GOT3 (cell line): ENCODE measurements at places on chromosomes 1 and 21.
A peak's percentile ranks its signal among the peaks of the same experiment; 100 is the strongest.

DNA sequence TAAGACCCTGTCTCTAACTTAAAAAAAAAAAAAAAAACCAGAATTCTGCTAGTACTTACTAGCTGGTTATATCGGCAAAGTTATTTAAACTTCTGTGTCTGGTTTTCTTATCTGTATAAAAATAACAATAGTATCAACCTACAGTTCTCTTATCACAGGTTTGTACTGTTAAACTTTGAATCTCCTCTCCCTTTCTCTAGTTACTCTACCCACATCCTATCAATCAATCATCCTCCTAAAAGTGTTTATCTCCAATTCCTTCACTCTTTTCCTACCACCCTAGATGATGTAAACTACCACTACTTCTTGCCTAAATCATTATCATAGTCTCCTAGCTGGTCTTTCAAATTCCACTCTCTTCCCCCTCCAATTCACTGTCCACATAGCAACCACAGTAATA is 27.6 kb downstream of the USP33 start:
- no peak for DNase-seq

- no peak for DNase-seq
These were observed 233.9 kb downstream of the KIF26B start for GRCh38 chr1:245388687-245389086.

DNA sequence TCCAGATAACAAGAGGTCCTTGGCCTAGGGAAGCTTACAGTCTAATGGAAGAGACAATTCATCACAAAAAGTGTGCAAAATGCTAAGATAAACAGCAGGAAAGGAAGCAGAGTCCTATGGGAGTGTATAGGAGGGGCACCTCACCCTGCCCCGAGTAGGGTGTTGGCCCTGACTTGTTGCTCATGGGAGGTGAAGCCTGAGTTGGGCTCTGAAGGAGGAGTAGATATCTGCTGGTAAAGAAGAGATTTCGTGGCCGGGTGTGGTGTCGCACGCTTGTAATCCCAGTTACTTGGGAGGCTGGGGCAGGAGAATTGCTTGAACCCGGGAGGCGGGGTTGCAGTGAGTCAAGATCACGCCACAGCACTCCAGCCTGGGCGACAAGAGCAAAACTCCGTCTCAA is 18.6 kb upstream of the GPR37L1 start:
- no peak for DNase-seq

DNA sequence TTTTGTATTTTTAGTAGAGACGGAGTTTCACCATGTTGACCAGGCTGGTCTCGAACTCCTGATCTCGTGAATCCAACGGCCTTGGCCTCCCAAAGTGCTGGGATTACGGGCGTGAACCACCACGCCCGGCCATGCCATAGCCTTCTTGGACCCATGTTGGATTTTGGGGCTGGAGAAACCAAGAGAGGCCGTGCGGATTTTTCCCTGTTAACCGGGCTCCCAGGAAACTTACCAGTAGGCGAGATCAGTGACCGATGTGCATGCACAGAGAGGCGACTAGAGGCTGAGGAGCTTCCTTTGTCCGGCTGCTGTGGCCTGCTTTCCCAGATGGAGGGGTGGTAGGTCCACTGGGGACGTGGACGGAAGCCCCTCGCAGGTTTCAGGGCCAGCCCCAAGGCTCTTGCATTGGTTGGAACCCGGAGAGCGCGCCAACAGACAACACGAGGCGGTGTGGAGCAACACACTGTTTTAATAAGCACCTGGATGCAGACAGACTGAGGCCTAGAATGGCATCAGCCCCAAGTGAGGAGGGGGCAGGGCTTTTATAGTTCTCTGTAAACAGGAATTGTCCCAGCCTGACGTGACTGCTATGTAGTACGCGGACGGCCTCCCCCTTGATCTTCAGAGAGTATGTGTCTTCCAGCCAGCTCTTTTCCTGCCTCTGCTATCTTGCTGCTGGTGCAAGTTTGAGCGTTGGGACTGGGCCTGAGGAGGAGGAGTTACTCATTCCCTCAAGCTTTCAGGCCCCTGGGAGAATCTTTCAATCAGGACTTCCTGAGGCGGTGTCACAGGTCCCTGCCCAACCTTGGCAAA is at the start of gene ERVH48-1:
Gene ERVH48-1 (minus strand): TSS at position 517 of the 813 bp plus-strand sequence. CDS start 6,624 bp downstream, outside the sequence.
- DNase-seq = no peak

DNA sequence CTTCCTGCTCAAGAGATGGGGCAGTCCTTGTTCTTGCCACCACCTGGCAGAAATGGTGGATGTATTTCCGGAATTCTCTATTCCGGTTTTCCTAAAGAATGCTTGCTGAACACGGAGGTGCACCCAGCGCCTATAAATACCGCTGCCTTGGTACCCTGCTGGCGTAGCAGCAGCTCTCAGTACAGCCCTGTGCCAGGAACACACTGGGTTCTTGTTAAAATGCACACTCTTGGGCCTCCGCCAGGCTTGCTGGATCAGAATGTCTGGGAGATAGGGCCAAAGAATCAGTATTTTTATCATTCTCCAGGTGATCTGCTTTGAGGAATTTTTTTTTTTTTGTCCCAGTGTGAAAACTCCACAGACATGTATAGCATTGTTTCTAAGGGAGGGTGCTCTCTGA is 54.2 kb downstream of the IGSF5 start:
- DNase-seq = no peak

DNA sequence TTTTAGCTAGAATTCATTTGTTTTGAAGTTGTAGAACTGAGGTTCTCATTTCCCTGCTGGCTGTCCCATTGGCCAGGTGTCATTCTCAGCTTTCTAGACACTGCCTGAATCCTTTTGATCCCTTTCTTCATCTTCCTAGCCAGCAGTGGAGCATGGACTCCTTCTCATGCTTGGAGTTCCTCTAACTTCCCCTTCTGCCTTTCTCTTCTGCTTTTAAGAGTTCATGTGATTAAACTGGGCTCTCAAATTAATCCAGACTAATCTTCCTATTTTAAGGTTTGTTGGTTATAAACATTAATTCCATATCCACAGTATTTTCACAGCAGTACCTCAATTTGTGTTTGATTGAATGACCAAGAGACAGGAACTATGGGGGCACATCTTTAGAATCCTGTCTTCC is 52.3 kb downstream of the ADAMTS5 start:
- DNase-seq = no peak

- no peak for DNase-seq
These were observed 35.9 kb downstream of the CD46 start for GRCh38 chr1:207787776-207788175.

DNA sequence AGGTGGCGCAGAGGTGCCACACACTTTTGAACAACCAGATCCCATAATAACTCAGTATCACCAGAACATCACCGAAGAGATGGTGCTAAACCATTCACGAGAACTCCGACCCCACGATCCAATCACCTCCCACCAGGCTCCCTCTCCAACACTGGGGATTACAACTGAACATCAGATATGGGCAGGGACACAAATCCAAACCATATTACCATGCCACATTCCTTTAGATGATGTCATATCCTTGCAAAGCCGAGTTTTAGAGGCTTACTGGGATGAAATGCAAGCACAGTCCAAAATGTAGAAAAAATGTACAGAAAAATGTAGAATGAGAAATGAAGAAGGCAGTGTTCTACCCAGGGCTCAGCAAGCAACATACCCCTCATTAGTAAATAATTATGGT is 64.7 kb downstream of the SGIP1 start:
- DNase-seq = no peak

- DNase-seq = no peak
These were observed 244.5 kb downstream of the TM2D1 start for GRCh38 chr1:61480273-61480935.

GRCh38 chr1:28031173-28031572 is 57.2 kb downstream of the EYA3 start:
- no peak for DNase-seq

GRCh38 chr21:45923146-45923545 is 58.4 kb upstream of the COL6A1 start:
- peak; percentile 9 for DNase-seq

DNA sequence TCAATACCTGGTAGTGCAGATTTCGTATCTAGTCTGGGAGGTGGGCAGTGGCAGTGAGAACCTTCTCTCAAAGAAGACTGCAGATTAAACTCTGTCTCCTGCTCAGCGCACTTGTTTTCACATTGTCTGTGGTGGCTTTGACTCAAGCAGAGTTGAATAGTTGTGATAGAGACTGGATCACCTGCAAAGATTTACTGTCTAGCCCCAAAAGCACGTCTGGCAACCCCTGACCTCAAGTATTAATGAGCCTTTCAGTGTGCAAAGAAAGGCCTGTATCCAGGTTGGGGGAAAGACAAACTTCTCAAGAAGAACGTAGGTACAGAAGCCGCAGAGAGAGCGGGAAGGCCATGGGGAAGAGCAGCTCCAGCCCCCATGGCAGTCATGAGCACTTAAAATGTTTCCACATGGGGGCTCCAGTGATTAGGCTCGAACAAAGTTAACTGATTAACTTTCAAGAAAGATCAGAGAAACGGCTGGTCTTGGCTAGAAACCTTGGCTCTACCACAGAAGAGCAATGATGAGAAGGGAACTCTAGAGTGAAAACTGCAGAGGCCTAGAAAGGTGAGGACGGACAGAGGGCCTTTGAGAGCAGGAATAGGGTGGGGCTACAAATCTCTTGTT is 15.2 kb downstream of the HENMT1 start:
- no peak for DNase-seq

- no peak for DNase-seq
These were observed 34.8 kb upstream of the CD101 start for GRCh38 chr1:116966791-116967190.

DNA sequence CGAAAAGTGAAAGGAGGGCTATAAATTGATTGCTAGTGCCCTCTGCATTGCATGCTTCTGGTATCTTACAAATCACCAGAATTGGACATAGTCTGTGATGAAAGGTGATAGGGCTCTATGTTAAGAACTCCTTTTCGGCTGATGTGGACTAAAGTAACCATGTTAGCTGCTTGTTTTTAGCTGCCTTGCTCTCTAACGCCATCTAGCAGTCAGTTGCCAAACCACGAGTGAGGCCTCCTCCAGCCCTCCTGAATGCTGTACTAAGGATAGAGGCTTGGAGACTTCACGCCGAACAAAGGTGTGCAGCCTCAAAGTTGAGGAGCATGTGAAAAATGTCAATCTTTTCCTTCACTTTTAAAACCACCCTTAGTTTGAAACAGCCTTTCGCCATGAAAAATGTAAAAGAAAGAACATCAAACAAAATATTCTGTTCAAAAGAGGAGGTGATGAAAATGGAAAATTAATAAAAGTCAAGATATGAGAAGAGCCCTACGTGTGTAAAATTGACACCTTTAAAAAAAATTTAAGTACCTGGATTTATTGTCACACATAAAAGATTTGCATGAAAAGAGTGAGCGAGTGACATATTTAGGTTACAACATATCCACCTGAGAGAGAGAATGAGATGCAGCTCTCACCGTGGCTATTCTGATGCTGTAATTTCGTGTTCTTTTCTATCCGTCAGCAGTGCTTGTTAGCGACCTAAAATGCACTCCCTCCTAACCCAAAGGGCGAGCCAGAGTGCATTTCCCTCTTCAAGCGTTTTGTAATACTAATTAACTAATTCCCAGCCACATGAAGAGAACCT is 8.1 kb downstream of the LRRC53 start:
- no peak for DNase-seq

DNA sequence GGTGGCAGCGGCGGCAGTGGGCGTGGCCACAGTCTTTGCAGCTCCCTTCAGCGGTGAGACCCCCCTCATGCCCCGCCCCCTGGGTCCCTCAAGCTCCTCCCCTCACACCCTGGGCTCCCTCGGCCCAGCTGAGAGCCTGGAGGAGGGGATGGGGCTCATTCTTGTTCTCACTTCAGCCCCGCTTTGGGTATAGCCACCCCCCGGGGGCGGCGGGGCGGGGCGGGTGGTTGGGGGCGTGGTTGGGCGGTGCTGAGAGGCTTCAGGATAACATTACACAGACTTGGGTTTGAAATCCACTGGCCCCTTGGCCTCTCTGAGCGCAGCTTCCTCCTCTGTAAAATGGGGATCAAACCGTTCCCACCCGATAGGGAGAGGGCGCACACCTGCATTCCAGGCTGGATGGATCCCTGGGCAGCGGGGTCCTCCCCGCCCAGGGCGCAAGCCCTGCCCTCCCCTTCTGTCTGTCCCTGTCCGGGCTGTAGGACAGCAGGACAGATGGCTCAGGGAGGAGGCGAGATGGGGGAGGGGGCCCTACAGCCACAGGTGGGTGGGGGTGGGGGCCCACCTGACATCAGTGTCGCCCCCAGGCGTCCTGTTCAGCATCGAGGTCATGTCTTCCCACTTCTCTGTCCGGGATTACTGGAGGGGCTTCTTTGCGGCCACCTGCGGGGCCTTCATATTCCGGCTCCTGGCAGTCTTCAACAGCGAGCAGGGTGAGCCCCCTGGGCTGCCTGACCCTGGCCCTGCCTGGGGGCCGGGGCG is 5.1 kb downstream of the CLCNKA start:
- DNase-seq = no peak

- DNase-seq = no peak
These were observed 27.5 kb upstream of the ANGPTL1 start for GRCh38 chr1:178898401-178898800.

DNA sequence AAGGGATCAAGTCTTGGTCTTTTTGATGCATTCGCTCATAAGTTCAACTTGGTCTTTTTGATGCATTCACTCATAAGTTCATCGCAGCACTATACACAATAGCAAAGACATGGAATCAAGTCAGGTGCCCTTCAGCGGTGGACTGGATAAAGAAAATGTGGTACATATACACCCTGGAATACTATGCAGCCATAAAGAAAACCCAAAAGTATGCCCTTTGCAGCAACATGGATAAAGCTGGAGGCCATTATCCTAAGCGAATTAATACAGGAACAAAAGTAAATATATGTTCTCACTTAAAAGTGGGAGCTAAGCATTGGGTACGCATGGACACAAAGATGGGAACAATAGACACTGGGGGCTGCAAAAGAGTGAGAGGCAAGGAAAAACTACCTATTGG is 29.8 kb upstream of the FOXE3 start:
- DNase-seq = no peak

GRCh38 chr21:29829564-29830275 is 110.1 kb downstream of the GRIK1 start:
- DNase-seq = no peak

GRCh38 chr1:3454811-3455618 is 550 bp downstream of the ARHGEF16 start:
- no peak for DNase-seq
